ENCODE measurements at places on chromosomes 4 and X.

DNA sequence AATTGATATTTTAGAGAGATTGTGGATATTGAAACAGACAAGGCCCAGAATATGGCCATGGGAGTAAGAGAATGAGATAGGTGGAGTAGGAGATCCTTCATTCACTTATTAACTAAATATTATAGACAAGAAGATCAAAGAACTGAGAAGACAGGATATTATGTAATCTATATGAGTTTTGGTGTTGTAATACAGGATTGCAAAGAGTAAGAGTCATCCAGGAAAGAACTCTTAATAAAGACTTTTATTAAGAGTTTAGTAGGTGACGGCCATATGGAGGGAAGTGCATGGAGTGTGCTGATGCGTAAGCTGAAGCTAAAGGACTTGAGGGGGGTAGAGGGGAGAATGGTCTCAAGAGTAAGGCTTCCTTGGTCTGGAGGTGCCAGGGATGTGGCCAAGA lies 153.7 kb downstream of the VEGFC start:
- no peak for DNase-seq

- no peak for DNase-seq
Observed at GRCh38 chr4:166044871-166045270, 171.8 kb downstream of the TLL1 start.

DNA sequence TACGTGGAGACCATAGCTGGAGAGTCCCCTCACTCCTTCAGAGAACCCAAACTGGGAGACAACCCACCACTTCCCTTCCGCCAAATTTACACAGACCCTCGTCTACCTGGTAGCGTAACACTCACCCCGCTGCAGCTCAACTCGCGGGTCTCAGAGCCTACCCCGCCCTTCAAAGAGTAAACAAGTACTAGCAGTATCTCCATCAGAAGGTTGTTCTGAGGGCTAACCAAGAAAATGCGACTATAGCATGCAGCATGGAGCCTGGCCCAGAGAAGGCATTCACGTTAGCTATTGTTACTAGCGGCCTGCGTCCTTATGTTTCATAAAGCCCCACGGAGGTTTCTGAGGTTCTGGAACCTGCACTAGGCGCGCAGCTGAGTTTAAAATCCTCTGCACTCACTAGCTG lies 531 bp upstream of the MANBA start:
- DNase-seq = peak; percentile 41

- DNase-seq = no peak
Observed at GRCh38 chr4:68038272-68038671, 75.0 kb upstream of the TMPRSS11A start.

- no peak for DNase-seq
Observed at GRCh38 chr4:72507167-72507566, 61.9 kb downstream of the ADAMTS3 start.

GRCh38 chr4:145635630-145636029 lies 16.4 kb downstream of the MMAA start:
- DNase-seq = no peak

- DNase-seq = no peak
Observed at GRCh38 chr4:169861593-169861992, 103.8 kb upstream of the HPF1 start.

DNA sequence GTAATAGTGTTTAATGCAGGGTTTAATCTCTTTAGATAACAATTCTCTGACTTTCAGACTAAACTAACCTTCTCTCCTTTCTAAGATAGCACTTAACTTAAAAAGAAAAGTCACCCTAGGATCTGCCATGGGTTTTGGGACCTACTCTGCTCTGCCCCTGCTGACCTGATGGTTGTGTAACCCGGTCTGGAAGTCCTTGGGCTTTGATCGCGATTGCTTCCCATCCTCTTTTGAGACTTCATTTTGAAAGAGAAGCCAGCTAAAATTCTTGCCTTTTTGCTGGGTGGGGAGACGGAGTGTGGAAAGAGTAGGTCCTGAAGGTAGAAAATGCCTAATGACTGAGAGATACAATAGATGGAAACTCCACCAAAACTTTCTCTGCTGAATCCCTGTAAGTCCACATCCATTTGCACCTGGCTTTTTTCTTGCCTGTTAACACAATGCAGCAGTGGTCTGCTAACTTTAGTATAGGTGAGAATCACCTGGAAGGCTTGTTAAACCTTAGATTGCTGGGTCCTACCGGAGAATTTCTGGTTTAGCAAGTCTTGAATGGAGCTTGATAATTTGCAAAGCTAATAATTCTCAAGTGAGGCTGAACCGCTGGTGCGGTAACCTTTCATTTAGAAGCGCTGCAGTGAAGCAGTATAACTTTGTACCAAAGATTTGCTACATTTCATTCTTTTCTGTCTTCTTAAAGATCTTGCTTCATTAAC lies 45.6 kb upstream of the CCSER1 start:
- no peak for DNase-seq

- DNase-seq = no peak
Observed at GRCh38 chr4:36533944-36534343, 252.5 kb downstream of the DTHD1 start.

DNA sequence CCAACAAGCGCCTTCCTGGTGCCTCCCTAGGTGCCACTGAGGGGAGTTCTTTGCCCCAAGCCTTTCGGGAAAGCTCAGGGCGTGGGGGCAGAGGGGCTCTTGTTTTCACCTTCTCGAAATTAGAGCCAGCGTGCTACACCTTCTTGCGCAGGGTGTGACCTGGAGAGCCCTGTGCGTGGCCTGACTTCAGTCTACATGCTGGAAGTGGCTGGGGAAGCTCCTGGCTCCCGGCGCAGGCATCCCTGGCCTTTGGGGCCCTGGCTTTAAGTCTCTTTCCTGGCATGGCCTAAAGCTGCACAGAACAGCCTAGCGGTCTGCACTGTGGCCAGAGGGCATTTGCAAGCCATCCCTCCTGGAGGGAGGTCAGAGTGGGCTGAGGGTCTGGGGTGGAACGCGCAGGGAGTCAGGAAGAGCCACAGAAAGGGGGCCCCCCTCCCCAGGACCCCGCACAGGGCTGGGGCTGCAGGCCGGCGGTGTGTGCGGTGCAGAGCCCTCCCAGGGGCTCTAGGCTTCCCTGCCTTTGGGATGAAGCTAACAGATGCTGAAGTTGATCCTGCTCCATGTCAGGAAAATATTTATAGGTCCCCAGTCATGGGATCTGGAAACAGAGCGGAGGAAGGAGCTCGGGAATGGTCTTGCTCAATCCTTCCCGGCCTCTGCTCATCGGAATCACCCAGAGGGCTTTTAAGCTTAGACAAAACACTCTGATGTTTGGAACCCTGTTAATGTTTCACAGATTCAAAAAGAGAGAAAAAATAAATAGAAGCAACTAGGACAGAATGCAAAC lies 781 bp upstream of the SPON2 start:
- no peak for DNase-seq
